ENCODE measurements at places on chromosomes 3 and 15. TPM values are rescaled to one million over a fixed set of nuclear protein-coding genes. Genes with fewer than 3 reads are reported as not detected.

Gene SH2D7
- total RNA-seq: not detected

Gene DNAH12
- total RNA-seq: under 0.01 TPM

Gene GOLGA8G
- total RNA-seq: under 0.01 TPM

Gene GOLGA8J
- not detected for total RNA-seq

Gene XIRP1
- total RNA-seq: not detected

Gene RBP2
- not detected for total RNA-seq

Gene CCDC54
- total RNA-seq: not detected

Gene RIOX2
- 31.9 TPM for total RNA-seq

Gene DLEC1
- 0.16 TPM for total RNA-seq

Gene RARB
- 25.8 TPM for total RNA-seq

Gene BMF
- 9.2 TPM for total RNA-seq

Gene CCRL2
- 0.12 TPM for total RNA-seq

Gene LYZL4
- not detected for total RNA-seq

Gene RTP1
- total RNA-seq: not detected

Gene HIGD2B
- total RNA-seq: not detected

Gene FEZF2
- not detected for total RNA-seq

Gene XYLB
- 13.5 TPM for total RNA-seq

Gene PRSS50
- total RNA-seq: not detected

Gene LRRC34
- total RNA-seq: 3.4 TPM

Gene NUP210
- total RNA-seq: under 0.01 TPM

Gene PRICKLE2
- total RNA-seq: 62.7 TPM

Gene TATDN2
- total RNA-seq: 25.5 TPM

Gene LARP6
- 56.6 TPM for total RNA-seq

Gene KLHL40
- not detected for total RNA-seq

Gene EAF1
- 26.3 TPM for total RNA-seq

Gene TRIM42
- not detected for total RNA-seq

Gene EFCC1
- not detected for total RNA-seq

Gene CCDC9B
- total RNA-seq: 35.0 TPM

Gene BTLA
- not detected for total RNA-seq

Gene TM6SF1
- total RNA-seq: 0.16 TPM

Gene ZNF148
- total RNA-seq: 44.6 TPM

Gene MESP1
- total RNA-seq: 0.12 TPM

Gene NAALADL2
- total RNA-seq: 30.5 TPM

Gene SLC28A1
- total RNA-seq: not detected

Gene WDR76
- total RNA-seq: 4.5 TPM

Gene ADAMTS9
- 5.8 TPM for total RNA-seq

Gene LRRC49
- 8.5 TPM for total RNA-seq

Gene GOLGA6C
- not detected for total RNA-seq

Measured in hair follicle dermal papilla cell (primary cell).